Ovary (tissue), 10 donors: ENCODE measurements at places on chromosomes 5 and 9. TPM values are rescaled to one million over a fixed set of nuclear protein-coding genes. Genes with fewer than 3 reads are reported as not detected.

TMEM267 gene
- 9.8 TPM for total RNA-seq

GRCh38 chr5:90223756-90224155 lies 185.8 kb downstream of the CETN3 start:
- no peak for DNase-seq

- DNase-seq = no peak
These were observed 4.2 kb upstream of the IRX2 start for GRCh38 chr5:2755681-2756171.

KCNIP1 gene
- total RNA-seq = 0.66 TPM

GRCh38 chr9:16069671-16070454 lies 517.0 kb downstream of the CCDC171 start:
- no peak for DNase-seq

PAPPA gene
- total RNA-seq = 1.7 TPM

DNA sequence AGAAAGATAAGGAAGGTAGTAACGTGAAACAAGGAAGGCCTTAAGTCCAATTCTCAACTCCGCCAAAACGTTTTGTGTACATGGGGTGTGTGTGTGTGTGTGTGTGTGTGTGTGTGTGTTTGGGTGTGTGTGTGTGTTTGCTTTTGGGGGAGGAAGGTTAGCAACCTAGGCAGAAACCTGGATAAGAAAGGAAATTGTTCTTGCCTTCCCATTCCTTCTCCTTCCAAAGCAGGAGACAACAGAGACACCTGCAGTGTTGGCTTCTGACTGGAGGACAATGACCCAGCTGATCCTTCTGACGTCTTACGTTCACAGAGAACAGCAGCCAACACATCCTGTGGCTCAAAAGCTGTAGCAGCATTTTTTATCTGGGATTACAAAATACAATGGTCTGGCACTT lies 4.1 kb upstream of the CCNG1 start:
- no peak for DNase-seq
